Activated CD4-positive, alpha-beta T cell treated with anti-CD3 and anti-CD28 coated beads, Interleukin-2, amount 50 U/mL, for 16 hours (primary cell): ENCODE measurements at places on chromosomes 1 and 21.

DNA sequence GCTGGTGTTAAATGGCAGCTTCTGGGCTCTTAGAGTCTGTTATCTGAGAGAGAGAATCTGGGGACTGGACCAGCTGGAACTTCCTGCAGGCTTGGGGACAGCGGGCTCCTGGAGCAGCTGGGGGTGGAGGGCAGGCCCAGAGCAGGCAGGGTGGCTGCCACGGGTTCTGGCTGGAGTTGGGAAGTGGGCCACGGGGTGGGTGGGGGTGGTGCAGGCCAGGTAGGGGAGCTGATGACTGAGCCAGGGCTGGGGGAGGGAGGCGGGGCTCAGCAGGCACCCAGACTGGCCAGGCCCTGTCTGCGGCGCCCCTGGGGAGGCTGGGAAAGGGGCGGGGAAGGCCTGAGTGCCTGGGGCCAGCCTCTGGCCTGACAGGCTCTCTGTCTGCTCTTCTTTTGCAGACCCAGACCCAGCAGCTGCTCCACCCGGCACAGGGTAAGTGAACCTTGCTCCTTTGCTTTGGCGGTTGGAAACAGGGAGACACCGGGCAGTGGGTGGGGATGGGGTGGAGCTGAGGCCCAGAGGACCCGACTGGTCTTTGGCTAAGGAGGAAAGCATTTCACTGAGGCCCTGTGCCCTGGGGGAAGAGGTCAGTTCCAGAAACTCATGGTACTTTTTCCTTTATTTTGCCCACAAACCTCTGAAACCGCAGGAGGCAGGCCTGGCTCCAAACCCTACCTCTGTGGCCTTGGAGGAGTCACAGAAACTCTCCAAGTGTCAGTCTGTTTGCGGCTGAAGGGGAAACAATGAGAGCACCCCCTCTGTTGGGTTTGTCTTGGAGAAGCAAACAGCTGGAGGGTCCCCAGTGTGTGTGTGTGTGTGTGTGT, 48.8 kb downstream of the ARHGEF10L start:
- DNase-seq: no peak

DNA sequence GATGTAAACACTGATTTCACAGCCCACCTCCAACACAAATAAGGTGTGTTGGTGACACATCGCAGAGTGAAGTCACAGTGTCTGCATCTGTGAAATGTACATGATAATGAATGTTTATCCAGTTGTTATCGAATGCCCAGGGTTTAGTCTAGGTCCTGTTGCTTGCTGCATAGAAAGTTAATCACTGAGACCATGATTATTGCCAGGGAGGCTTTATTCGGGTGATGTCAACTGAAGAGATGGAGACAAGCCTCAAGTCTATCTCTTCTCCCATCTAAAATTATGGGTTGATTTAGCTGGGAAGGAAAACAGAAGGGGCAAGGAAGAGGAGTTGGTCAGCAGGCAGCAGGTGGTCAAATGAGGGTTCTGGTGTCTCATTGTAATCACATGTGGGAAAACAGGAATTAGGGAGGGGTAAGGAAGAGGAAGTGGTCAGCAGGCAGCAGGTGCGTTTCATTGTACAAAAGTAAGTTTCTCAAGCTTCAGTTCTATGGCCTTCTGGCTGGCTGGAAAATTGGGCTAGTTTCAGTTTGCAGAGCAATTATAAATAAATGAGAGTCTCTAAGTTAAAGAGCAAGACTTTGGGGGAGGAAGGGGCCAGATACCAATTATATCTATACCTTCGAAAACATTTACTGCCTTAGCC, 146.3 kb upstream of the DNAH14 start:
- DNase-seq: no peak

DNA sequence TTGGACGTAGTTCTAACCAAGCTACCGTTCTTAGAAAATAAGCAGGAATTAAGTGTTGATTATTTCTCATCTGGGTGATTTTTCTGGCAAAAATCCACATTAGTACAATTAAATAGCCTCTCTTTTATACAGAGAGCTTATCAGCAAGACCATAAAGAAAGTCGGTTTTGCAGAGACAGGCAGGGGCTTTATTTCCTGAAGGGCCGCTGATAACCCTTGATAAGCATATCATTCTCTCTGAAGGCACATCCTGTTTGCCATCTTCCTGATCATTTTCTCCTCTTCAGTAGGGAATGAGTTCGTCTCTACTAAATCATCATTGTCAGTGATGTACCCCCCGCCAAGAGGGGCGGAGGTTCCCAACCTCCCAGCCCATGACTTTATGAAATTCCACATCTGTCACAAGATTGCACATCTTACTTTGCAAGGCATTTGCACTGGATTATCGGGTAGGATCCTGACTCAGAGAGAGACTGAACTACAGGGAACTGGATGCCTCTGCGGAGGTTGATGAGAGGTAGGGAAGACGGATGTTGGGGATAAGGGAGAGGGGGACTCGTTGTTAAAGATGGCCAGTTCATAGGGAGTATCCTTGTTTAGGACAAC, 115.7 kb downstream of the KCNJ6 start:
- DNase-seq: no peak

- DNase-seq: peak; percentile 69
These were observed 20.4 kb downstream of the KCNN3 start for GRCh38 chr1:154849645-154850131.

DNA sequence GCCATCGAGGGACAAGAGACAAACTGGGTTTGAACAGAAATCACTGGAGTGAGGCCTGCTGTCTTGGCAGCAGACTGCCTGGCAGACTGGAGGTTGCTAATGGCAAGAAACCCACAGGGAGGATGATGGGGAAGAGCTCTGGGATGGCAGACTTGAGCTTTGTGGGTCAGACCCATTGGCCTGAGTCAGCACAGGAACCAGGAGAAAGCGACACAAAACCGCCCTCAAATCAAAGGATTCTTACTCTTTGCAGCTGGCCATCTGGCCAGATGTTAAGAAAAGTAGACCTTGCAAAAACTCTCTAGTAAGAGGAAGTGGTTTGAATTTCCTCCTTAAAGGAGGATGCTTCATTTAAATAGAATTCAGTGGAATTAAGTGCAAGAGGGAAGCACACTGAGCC, 195.2 kb upstream of the JUN start:
- DNase-seq: no peak

DNA sequence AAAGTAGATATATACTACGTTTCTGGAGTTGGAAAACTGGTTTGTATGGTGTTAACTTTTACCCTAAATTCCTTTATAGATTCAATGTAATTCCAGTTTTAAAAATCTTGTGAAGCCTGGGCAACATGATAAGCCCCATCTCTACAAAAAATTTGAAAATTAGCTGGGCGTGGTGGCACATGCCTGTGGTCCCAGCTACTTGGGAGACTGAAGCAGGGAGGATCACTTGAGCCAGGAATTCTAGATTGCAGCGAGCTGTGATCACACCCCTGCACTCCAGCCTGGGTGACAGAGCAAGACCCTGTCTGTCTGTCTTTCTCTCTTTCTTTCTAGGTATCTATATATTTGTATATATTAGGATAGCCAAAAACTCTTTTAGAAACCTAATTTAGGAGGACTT, 141.9 kb downstream of the CLEC20A start:
- DNase-seq: no peak

GRCh38 chr1:45340816-45341466, 701 bp upstream of the MUTYH start:
- DNase-seq: peak; percentile 44

- no peak for DNase-seq
These were observed 6.9 kb downstream of the STYXL2 start for GRCh38 chr1:167100730-167101129.

DNA sequence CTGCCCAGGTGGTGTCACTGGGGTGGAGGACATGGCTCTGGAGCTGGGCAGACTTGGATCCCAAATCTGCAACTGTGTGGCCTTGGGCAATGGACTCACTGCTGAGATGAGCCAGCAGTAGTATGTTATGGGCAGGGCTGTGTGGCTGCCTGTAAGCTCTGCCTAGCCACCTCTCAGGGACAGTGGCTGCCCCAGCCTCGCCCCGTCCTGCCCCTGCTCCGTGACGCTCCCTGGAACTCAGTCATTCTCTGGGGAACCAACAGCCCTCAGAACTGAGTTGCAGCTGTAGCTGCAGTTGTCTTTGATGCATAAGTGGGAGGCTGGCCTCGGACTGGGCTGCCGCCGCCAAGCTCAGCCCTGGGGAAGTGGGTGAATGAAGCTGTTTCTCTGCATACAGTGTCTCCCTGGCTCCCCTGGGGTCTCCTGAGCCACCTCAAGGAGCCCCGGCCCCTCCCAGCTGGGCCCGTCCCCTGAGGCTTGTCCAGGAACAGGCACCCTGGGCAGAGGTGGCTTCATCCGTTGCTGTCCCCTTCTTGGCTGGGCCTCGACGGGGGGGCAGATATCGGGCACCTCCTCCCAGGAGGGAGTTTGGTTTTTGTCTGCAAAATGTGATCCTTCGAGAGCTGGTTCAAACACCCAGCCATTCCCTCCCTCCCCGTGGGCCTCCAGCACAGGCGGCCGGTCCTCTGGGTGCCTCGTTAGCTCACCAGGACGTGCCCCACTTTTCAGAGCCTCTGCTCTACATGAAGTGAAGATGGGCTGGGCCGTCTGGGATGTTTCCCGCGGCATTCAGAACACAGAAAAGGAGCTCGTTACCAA, 26.2 kb upstream of the PLCH2 start:
- no peak for DNase-seq

DNA sequence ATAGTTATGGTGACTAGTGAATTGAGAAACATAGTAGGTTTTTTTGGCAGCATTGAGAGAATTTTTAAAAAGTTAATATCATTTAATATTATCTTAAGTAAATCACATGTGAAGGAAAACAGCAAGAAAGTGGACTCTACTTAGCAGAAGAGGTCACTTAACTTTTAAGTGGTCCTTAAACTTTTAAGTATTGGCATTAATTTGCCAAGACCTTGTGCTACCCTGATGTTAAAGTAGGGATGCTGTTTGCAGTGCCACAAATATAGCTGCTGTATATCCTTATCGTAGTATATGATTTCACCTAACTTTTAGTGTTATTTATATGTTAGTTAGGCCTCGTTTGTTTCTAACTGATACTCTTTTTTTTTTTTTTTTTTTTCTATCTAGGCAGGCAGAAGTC, 40.2 kb downstream of the SMG7 start:
- DNase-seq: no peak

- no peak for DNase-seq
These were observed 33.5 kb downstream of the CYYR1 start for GRCh38 chr21:26539566-26539965.

DNA sequence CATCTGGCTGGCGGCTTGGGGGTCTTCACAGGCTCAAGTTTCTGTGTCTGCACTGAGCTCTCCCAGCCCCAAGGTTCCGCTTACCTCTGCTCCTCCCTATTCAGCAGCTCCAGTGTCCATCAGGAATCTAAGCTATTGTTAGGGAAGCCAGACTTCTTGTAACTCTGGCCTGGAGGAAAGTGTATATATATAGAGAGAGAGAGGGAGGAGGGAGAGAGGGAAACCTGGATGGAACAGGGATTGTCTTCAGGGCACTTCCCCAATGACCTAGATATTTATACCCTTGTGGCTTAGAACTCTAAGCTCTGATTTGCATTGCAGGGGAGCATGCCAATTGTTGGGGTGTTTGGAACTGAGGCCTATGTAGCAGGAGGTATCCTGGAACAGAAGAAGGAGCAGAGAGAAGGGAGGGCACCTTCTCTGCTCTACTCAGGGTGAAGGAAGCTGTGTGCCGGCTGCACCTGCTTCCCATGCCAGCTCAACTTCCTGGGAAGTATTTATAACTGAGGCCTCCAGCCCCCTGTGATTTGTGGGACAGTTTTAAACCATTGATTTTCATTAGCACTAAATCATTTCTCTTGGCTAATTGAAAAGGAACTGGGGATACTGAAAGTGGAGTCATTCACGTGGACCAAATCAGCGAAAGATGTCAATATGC, 70.9 kb downstream of the NAV1 start:
- DNase-seq: no peak

- no peak for DNase-seq
These were observed 57.4 kb upstream of the ADAMTS5 start for GRCh38 chr21:27024301-27024700.

- no peak for DNase-seq
These were observed 200.7 kb upstream of the GRIK3 start for GRCh38 chr1:37234941-37235418.

DNA sequence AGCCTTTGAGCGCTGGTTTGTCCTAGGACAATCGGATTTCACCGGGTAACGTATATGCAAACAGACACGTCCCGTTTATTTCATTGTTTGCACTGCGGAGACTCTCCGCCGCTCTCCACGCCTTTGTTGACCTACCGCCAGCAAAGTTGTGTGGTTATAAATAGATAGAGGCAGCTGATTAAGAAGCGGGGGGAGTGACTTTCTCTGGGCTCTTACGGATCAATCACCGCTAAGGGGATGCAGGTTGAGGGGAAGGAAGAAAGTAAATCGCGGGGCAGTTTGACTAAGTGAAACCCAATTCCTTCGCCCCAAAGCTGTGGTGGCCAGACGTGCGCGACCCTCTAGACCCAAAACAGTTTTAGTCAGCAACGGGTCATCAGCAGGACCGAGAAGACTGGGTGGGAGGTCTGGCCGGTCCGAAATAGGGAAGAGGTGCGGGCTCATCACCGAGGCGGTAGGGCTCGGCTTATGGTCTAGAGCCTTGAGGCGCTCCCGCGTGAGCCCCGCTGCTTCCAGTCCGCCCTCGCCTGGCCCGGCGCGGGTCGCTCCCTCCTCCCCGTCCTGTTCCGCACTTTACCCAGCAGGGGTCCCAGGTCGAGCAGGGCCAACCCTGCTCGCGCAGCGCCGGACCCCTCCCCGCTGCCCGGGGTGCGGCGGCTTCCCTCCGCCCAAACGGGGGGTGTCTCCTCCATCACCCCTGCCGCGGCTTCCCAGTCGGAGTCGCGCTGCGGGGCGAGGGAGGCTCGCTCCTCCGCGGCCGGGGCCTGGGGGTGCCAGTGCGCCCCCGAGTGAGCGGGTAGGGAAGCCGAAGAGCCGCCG, 120.8 kb upstream of the RRP15 start:
- no peak for DNase-seq

DNA sequence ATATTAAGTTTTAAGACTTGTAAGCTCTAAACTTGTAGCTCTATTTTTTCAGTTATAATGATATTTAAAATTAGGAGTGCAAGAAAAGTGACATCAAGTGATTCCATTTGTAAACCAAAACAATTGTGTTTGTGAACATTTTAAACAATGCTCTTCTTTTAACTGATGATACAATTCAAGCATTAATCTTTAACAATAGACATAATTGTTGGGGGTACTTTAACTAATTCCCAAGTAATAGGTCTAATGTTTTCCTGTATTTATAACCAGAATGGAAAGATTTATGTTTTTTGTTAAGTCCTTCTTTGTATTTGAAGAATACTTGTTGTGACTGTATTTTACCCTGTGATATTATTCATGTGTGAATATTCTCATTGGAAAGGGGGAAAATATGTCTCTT, 6.8 kb downstream of the ATG4C start:
- no peak for DNase-seq

- no peak for DNase-seq
These were observed 272.3 kb downstream of the NEGR1 start for GRCh38 chr1:72010094-72010431.

GRCh38 chr1:246176126-246177024, 330.7 kb downstream of the SMYD3 start:
- DNase-seq: no peak

- no peak for DNase-seq
These were observed 194.8 kb downstream of the LMO4 start for GRCh38 chr1:87523466-87523865.
